ENCODE measurements at places on chromosomes 12 and 14.

DNA sequence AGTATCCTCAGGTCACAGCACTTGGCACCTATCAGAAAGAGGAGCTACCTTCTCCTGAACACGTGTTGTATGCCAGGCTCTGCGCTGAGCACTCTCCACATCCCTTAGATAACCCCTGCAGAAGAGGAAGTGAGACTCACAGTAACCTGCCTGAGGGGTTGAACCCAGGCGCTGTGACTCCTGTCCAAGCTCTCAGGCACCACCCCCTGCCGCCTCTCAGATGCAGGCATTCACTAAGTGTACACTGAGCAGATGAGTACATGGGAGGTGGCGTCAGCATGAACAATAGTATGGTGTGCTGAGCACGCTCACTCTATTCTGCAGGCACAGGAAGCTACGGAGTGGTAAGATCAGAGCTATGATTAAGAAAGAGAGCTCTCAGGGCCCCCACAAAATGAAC, 21.0 kb upstream of the RIC8B start:
- no peak for ATAC-seq

DNA sequence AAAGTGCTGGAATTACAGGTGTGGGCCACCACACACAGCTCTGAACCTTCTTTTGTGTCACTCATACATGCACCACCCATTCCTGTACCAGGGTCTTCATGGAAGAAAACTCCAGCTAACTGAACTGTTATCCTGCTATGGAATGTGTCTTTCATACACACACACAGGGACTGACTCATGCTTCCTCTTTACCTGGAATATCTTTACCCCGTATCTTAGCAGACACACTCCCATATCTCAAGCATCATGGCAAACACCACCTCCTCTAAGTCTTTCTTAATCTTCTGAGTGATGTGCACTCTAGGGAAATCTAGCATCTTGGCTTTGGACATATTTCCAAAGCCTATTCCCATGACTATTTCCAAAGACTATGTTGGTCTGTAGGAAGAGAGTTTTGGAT, 35.0 kb upstream of the DTX1 start:
- no peak for ATAC-seq

DNA sequence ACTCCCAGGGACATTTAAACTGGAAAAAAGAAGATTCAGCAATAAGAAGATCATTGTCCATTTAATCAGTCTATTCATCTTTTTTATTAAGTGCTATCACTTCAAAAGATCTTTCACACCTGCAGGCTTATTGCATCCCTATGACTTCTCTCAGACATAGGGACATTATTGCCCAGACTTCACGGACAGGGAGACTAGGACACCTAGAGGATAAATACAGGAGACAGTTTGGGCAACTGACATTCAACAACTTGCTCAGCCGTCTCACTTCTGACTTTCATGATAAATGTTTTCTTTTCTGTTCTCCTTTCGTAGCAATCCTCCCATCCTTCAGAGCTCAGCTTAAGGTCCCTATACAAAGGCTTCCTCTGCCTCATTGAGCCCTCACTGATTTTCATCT, 84.3 kb downstream of the TMEM30B start:
- ATAC-seq: peak; percentile 66

GRCh38 chr12:11621797-11622423, 27.6 kb upstream of the ETV6 start:
- ATAC-seq: no peak

GRCh38 chr14:105377555-105378182, 20.7 kb upstream of the TEX22 start:
- ATAC-seq: no peak

- no peak for ATAC-seq
These were observed 182.7 kb upstream of the TMPO start for GRCh38 chr12:98332642-98333041.

GRCh38 chr12:3629057-3629830, 123.7 kb downstream of the CRACR2A start:
- ATAC-seq: no peak

GRCh38 chr14:89675590-89675989, 258.6 kb upstream of the FOXN3 start:
- ATAC-seq: no peak

DNA sequence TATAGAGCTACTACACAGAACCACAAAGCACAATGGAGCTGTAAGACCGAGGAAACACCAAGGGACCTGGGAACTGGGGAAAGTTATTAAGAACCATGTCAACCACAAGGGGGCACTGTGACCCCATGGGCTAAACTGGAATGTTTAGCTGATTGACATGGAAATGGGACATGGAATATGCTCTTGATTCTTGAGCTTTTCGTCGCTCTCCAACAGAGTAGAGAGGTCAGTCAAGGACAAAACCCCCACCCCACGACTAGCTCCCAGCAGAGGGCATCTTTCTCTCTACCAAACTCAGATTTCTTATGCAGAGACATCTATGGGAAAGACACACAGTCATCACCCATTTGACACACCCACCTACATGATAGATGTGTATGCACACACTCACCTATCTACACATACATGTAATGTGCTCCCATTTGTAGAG, 10.1 kb downstream of the NDRG2 start:
- ATAC-seq: peak; percentile 97

DNA sequence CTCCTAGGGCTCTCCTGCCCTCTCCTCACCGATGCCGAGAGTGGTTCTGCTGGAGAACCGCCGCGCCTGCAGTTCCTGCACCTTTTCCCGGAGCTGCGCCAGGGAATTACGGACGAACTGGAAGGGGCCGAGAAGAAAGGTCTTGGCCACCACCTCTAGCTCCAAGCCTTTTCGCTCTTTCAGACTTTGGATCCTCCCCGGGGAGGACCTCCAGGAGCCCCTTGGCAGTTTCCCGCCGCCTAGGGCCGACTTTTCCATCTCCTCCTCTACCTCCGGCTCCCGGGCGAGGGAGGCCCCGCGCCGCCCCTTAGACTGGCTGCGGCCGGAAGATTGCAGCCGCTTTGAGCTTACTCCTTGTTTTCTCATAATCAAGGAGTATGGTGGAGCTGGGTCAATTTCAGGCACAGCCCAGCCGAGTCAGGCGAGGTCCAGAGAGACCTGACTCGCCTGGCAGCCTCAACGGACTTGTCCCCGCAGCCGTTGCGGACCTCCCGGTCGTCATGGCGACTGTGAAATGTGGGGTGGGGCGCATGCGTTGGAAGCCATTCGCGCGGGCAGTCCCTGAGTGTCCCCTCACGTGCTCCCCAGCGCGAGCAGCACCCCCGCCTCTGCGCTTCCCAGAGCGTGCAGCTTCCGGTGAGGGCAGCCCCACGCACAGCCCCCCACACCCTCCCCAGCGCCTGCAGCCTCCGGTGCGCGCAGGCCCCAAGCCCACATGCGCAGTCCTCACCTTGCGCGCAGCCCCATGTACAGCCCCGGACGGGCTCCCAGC, at the start of gene DPY19L2:
TSS of gene DPY19L2 (minus strand) at position 466 of the 772 bp plus-strand sequence. CDS start at position 366, 100 bp downstream.
- ATAC-seq: peak; percentile 93

DNA sequence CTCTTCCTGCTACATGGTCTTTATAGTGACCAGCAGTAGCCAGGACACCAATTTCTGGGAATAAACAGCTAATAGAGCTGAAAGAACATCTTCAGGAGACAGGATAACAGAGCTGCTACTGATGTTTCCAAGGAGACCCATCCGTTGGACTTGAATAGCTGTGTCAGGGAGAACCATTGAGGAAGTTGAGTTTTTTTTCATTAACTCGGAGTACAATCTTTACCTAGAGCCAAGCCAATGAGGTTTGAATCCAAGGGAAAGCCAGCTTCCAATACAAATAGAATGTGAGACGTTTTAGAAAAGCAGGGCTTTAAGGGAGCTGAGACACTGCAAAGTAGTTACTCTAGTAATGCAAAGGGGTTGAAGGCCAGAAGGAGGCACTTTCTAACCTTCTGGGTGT, 136.1 kb upstream of the FRMD6 start:
- ATAC-seq: no peak

- no peak for ATAC-seq
These were observed 17.8 kb downstream of the EIF2S1 start for GRCh38 chr14:67377916-67378315.

DNA sequence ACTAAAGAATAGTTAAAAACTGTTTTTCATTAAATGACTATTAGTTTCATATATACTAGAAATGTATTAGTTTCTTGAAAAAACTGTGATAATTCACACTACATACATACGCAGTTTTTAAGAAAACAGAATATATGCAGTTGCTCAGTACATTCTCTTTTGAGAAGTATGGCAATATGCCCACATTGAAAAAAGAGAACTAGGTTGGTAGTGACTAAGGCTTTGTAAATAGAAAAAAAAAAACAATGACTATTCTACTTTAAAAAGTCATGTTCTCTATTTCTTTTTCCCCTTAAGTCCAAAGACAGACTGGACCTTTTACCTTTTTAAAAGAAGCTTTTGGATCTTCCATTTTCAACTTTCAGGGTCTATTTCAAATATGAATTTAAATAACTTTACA, 25.0 kb downstream of the SNX6 start:
- ATAC-seq: no peak

DNA sequence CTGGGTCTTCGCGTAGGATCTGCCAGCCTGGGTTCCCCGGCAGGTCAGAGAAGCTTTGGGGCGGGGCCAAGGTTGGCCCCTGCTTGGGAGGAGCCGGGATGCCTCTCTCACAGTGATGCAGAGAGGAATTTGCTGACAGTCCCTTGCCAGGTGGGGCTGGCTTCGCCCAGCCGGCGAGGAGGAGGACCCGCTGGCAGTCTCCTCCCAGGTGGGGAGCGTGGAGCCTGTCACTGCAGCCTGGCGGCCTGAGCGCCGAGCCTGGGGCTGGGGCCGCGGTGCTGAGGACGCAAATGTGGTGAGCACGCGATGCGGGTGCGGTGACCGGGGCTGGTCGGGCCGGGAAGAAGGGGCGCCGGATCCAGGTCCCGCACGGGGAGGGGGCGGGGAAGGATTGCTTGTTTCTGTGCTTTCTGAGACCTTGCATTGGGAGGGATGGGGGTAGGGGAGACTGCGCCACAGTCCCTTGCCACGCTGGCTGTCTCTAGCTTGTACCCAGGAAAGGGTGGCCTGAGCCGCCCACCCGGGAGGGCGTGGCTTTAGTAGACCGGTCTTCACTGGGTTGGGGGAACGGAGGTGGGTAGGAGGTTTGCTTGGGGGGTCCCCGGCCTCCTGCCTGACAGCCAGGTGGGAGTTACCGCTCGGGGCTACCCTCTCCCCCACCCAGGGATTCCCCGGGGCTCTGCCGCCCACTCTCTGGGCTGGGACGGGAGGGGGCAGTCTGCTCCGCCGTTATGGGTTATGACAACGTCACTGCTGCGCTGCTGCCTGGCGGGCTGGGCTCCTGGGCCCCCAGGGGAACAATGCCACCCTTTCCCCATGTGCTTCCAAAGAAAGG, at the start of gene TMEM63C:
TSS of gene TMEM63C (plus strand) at position 196 of the 835 bp plus-strand sequence. CDS start 37,016 bp downstream, outside the sequence.
- ATAC-seq: peak; percentile 96

- ATAC-seq: no peak
These were observed 85.6 kb downstream of the FOXN3 start for GRCh38 chr14:89331398-89331797.

DNA sequence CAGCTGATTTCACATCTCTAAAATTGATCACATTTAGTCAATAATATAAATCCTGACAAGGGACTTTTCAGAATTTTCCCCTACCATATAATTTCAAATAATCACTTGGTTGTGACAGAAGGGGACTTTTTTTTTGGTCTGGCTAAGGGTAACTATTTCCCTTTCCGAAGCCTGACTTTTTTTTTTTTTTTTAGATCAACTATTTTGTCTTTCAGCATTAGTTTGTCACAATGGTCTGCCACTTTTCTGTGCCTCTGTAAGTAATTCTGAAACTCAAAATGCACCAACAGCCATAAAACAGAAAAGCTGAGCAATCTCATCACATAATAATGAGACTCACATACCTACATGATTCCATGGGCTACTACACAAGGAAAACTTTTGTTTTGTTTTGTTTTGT, 266.4 kb downstream of the SSPN start:
- ATAC-seq: no peak

GRCh38 chr12:12008931-12009611, 61.7 kb upstream of the BCL2L14 start:
- peak; percentile 54 for ATAC-seq

- ATAC-seq: no peak
These were observed 542.2 kb upstream of the USP15 start for GRCh38 chr12:61717986-61718385.

All from SK-N-SH treated with all-trans-retinoic acid at 6 μM for 48 hours (cell line).